Activated effector memory CD4-positive, alpha-beta T cell treated with Interleukin-2 at 50 U/mL for 16 hours (primary cell): ENCODE measurements at places on chromosomes 5 and 9.

DNA sequence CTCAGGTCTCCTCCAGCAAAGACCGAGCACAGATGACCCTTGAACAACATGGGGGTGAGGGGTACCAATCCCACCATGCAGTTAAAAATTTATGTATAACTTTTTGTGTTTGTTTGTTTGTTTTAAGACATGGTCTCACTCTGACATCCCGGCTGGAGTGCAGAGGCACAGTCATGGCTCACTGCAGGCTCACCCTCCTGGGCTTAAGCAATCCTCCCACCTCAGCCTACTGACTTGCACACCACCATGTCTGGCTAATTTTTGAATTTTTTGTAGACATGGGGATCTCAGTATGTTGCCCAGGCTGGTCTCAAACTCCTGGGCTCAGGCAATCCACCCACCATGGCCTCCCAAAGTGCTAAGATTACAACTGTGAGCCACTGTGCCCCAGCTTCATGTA lies 231.0 kb upstream of the PIK3R1 start:
- no peak for DNase-seq

GRCh38 chr9:102778746-102779145 lies 216.4 kb upstream of the CYLC2 start:
- no peak for DNase-seq

DNA sequence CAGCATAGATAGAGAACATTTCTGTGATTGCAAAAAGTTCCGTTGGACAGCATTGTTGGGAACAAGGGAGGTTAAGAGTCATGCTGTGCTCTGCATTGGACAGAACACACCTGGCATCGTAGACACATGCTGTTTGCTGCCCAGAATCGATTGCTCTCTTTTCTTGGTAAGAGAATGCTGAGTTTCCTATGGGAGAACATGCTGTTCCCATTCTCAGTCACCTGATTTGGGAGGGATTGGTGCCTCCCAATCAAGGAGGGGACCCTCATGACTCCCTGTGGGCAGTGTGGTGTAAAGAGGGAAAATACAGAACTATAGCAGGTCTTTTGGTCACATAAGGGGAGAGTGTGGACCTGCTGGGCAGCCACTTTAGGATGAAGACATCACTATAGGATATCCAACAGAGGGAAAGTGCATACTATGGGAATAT lies 555.4 kb upstream of the CLINT1 start:
- DNase-seq, result no peak

DNA sequence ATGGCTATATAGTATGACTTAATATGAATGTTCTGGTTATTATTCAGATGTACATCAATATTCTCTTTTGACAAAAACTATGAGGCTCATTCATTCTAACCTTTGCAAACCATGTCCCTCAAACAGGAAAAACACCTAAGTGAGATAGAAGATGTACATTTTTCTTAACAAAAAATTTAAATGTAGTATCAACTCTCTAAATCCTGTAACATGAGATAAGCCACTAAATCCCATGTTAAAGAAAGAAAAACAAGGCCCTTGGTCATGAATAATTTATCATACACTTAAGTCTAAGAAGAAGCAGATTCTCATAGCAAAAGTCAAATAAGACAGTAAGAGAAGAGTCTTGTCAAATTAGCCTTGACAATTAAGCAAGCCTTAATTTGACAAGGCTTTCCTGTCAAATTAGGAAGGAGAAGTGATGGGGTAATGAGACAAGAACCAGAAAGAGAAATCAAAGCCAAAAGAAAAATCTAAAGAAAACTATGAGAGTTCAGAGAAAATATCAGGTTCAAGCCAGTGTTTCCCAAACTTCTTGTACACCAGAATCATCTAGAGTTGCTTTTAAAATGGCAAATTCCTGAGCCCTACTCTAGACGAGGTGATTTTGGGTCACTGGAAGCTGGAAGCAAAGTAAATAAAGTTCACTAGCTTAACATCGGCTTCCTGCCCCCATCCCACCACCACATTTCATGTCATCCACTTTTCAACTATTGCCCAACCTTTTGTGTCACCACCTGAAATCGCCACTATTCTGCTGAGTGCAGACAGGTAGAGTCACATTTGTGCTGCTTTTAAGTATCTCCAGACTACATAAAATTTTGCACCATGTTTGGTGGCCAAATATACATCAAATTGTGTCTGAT lies 76.5 kb downstream of the NR6A1 start:
- DNase-seq, result no peak

- DNase-seq, result no peak
Observed at GRCh38 chr9:22342491-22343217, 104.0 kb upstream of the DMRTA1 start.

DNA sequence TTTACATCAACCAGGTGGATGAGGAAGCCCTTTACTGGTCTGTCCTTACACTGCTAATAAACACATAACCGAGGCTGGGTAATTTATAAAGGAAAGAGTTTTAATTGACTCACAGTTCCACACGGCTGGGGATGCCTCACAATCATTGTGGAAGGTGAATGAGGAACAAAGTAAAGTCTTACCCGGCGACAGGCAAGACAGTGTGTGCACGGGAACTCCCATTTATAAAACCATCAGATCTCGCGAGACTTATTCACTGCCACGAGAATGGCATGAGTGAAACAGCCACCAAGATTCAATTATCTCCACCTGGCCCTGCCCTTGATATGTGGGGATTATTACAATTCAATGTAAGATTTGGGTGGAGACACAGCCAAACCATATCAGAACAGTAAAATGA lies 67.3 kb upstream of the GRAMD2B start:
- DNase-seq, result no peak

- no peak for DNase-seq
Observed at GRCh38 chr5:14806456-14806855, 65.1 kb downstream of the ANKH start.

DNA sequence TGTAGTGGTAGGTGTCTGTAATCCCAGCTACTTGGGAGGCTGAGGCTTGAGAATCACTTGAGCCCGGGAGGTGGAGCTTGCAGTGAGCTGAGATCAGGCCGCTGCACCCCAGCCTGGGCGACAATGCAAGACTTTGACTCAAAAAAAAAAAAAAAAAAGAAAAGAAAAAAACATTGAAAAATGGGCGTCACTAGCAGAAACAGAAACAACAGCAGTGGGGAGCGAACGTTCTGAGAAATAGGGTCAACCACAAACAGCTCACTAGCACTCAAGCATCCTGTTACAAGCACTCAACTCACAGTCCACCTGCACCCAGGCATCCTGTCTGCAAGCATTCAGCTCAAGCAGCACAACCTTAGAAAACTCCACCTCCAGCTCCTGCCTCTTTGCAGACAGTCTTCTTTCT lies 17.2 kb downstream of the TRIM14 start:
- peak; percentile 77 for DNase-seq

DNA sequence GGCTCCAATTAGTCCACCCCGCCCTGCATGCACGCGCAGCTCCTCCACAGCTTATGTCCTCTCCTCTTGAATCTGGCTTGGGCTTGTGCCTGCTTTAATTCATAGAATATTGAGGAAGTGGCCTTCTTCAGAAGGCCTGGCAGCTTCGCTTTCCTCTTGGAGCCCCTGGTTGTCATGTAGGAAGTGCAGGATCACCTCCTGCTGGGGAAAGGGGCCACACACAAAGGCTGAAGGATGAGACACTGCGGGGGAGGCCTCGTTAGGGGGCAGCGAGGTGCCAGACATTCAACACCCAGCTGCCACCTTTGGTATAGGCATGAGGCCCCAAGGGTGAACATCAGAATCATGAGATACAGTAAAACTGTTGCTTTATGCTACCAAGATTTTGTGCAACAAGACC lies 2.7 kb upstream of the CNOT6 start:
- DNase-seq, result no peak

- no peak for DNase-seq
Observed at GRCh38 chr5:1662559-1663085, 137.0 kb downstream of the MRPL36 start.

DNA sequence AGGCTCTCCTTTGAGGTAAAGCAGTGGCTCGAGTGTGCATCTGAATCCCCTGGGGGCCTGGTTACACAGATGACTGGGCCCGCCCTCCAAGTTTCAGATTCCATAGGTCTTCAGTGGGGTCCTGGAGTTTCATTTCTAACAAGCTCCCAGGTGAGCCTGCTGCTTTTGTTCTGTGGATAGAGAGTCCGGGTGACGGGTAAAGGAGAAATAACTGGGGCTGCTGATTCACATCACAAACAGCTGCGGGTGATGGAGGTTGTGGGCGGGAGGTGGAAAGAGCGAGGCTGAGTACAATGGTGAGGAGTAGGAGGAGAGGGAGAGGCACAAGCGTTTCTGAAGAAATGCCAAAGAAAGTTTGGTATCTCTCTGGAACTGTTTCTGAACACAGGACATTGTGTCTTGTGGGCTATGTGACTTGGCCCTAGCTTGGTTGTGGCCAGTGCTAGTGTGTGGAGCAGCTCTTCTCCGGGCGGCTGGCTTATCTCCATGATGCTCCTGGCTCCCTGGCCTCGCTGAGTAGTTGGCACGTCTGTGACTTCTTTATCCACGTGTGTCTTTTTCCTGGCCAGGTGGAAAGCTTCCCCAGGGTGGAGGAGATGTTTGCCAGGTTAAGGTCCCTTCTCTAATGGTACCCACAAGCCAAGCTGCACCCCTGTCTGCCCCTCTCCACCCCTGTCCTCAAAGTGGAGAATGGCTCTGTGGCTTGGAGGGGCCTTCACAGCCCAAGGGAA lies 61.7 kb downstream of the HSPA4 start:
- DNase-seq, result no peak

DNA sequence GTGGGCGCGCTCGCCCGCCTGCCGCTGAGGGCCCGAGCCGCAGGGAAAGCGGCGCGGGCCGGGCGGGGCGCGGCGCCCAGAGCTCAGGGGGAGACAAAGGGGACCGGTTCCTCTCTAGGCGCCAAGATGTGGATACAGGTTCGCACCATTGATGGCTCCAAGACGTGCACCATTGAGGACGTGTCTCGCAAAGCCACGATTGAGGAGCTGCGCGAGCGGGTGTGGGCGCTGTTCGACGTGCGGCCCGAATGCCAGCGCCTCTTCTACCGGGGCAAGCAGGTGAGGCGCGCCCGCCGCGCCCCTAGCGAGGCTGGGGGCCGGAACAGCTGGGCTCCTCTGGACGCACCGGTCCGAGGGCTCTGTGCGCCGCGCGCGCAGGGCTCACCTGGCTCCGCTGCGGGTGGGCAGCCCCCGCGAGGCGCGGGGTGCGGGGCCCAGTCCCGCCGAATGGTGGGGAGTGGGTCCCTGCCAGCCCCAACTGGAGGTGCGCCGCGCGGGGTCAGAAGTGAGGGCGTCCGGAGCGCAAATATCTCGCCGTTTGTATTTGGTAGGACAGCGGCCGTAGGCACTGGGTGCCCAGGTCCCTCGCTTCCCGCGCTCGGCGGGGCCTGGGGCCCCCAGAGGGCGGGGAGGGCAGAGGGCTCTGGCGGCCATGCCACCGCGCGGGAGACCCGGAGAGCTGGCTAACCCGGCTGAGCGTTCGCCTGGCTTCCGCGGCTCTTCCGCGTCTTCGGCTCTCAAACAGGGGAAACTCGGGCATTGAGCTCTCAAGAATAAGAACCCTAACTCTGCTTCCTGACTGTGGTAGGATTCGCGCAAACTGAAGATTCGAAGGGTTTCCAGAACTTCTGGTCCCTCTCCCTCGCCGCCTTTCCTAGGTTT lies 607 bp downstream of the UHRF2 start:
- peak; percentile 17 for DNase-seq

DNA sequence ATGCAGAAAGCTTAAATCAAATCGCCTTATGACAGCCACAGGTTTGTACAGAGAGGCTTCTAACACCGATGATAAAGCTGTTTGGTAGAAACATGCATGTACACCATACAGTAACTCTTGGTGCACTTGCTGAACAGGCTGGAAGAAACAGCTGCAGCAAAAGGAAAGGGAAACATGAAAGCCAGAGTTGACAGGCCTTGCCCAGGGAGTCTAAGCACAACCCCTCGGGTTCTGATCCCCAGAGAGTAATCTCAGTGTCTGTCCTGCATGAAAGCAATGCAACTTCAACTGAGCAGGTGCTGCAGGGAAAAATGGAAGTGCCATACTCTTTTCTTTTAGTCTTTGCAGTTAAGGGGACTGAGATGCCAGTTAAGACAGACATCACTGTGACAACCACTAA lies 419.9 kb downstream of the BNC2 start:
- DNase-seq, result no peak

DNA sequence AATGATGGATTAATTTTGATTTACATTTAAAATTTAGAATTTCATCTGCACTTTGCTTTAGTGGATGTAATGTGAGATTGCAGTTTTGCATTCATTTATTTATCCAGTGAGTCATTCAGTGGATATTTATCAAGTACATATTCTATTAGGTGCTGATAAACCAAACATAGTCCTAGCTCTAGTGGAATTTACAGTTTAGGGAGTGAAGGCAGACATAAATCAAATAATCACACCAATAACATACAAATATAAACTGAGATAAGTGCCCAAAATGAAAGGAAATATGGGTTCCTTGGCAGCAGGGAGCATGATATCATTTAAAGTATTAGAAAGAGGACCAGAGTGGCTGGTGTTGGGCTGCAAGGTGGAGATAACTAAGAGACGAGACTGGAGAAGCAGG lies 14.7 kb upstream of the NIPBL start:
- DNase-seq, result no peak

- DNase-seq, result no peak
Observed at GRCh38 chr5:115487756-115488155, 56.8 kb downstream of the FEM1C start.

GRCh38 chr5:2125901-2126265 lies 243.2 kb upstream of the IRX4 start:
- no peak for DNase-seq

GRCh38 chr9:82783045-82783444 lies 279.9 kb downstream of the RASEF start:
- no peak for DNase-seq

DNA sequence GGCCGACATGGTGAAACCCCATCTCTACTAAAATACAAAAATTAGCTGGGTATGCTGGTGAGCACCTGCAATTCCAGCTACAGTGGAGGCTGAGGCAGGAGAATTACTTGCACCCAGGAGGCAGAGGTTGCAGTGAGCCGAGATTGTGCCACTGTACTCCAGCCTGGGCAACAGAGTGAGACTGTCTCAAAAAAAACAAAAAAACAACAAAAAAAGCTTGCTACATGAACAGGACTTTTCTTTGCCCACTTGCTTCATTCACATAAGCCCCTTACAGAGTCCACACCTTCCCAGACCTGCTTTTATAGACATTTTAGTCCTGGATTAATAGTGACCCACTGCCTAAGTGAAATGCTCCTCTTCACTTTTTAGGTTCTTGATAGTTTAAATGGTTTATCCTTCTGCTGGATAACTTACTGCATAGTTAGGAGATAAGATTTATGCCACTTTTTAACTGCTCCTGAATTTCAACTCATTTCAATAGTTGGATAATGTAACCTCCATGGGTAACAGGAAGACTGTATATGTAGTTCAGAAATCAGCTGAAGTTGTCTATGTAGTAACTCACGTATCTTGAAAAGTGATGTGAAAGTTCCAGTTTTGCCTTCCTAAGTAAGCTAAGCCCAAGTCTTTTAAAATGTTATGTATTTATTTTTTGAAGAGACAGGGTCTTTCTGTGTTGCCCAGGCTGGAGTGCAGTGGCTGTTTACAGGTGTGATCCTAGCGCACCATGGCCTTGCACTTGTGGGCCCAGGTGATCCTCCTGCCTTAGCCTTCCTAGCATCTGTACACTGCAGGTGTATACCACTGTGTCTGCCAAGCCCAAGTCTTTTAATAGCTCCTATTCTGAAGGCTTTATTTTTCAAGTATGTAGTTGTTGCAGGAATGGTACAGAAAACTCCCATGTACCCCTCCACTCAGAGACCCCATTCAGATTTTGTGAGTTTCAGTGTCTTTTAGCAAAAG lies 19.7 kb downstream of the SUB1 start:
- DNase-seq, result no peak
